Fibroblast of mammary gland (primary cell): ENCODE measurements at places on chromosomes 3 and 15.

DNA sequence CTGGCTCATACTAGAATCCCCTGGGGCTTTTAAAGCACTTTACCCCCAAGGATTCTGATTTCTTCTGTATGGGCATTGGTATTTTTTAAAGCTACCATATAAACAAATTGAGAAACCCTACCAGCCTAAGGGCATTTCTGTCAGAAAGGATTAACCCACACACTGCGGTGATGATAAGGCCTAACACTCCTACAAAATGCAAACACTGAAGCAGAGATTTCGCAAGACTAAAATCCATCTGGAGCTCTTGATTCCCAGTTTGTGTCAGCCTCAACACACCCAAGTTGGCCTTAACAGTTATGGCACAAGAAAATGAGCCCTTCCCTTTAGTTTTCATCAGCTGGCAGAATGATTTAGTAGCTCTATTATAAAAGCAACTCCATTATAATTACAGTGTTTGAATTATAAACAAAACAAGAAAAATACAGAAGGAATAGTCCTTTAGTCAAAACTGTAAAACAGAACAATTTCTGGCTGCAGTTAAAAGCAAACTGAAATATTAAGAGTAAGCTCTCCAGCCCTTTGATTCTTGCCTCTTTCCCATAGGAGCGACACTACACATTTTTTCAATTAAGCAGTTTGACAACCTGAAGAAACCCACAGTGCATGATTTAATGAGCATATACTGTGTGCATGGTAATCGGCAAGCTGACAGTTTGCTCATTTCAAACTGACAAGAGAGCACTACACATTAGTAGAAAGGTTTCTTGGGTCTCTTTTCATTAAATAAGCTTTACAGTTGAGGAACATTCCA is 441.2 kb downstream of the FHIT start:
- DNase-seq: peak; percentile 27

DNA sequence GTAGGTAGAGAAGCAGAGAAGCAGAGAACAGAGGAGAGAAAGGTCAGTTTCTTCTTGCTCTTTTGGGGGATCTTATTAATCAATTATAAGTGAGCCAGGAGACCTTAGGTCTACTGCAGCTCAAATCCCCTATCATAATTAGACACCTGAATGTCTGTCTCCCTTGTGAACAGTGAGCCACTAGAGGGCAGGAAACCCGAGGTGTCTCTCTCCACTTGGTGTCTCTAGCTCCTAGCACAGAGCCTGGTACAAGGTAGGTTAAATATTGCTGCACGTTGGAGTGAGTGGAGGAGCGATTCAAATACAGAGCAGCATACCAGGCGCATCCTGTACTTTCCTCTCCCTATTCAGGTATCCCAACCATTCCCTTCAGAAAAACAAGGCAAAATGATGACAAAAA is 2.0 kb upstream of the ST8SIA2 start:
- peak; percentile 32 for DNase-seq

- peak; percentile 78 for DNase-seq
Observed at GRCh38 chr15:33908406-33908805, 59.9 kb upstream of the CHRM5 start.

- no peak for DNase-seq
Observed at GRCh38 chr15:64099379-64099778, 3.6 kb downstream of the SNX1 start.

DNA sequence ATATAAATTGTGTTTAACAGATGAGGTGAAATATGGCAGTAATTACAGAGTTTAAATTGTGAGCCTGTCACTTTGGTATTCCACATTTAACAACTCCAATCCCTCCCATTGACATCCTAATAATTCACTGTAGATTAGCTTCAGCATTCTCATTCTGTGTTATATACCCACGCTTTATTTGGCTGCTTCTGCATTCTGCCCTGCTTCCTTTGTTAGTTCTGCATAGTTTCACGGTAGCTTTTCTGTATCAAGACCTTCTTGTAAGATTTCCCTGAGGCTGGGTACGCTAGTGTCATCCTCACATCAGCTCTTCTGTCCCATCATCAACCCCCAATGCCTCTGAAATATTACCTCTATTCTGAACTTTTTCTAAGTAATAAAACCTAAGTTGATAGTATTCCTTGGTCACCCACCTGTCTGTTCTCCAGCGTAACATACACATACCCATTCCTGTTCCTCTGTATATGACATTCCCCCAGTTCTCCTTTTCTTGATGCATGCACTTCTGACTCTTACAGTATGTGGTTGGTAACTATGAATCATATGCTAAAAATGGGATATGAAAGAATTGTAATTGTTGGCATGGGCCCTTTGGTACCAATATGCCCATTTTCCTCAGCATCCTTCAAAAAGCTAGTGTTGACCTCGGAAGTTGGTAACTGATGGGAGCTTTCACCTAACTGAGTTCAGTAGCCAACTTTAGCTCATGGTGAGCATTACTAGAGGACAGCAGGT is 171.2 kb downstream of the KLHL25 start:
- peak; percentile 55 for DNase-seq

DNA sequence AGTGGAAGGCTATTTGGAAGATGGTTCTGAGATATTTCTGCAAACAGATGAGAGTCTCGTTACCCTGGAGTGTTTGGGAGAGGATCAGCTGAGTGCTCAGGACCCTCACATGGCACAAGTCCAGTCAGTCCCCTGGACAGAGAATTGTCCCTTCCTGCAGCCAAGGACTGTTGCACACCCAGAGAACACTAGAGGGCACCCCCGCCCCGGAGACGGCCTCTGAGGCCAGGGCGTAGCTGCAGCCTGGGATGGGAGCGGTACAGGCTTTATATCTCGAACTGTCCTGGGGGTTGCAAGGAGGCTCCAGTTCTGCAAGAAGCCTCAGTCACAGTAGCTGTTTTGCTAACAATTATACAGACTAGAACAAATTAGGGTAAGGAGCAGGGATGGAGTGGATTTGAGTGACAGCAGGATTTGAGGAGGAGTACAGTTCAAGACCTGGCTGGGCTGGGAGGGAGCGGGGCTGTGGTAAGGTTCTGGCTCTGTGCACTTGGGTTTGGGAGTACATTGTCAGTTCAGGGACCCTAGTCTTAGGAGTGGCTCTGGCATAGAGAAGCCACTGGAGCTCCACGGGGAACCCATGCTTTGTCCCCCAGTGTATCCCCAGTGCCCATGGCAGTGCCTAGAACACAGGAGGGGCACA is 67.6 kb upstream of the HACD2 start:
- peak; percentile 66 for DNase-seq

DNA sequence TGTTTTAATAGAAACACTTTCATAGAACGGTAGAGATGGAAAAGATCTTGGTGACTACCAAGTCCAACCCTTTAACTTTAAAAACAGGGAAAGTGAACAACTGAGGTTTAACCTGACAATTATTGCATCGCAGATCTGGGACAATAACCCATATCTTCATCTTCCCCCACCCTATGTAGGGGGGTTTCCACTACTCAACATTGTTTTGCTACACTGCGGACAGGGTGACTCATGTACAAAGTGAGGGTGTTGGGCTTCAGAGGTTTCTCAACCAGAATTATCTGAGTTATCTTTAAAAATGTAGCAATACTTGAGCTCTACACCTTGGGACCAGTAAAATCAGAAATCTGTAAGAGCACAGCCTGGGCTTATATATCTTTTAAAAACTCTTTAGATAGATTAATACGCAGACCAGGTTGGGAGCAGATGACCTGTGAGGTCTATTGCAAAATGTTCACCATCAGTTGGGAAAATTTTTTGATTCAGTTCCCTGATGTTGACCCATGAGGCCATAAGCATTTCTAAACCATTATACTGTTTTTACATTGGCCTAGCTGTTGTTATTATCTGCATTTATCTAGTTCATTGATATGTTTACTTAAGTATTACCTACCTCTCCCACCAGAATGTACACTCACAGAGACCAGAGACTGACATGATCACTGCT is 103.6 kb upstream of the ICE2 start:
- DNase-seq: peak; percentile 32
